M059J (cell line): ENCODE measurements at places on chromosomes 6 and 20.
A peak's percentile ranks its signal among the peaks of the same experiment; 100 is the strongest.

GRCh38 chr20:16661756-16662155, 68.1 kb upstream of the SNRPB2 start:
- no peak for DNase-seq

GRCh38 chr6:163191704-163192537, 222.6 kb upstream of the QKI start:
- no peak for DNase-seq

GRCh38 chr6:77177470-77177869, 285.8 kb downstream of the HTR1B start:
- DNase-seq = no peak

- peak; percentile 52 for DNase-seq
Measured at GRCh38 chr6:26105109-26105730, 18.0 kb downstream of the HFE start.

DNA sequence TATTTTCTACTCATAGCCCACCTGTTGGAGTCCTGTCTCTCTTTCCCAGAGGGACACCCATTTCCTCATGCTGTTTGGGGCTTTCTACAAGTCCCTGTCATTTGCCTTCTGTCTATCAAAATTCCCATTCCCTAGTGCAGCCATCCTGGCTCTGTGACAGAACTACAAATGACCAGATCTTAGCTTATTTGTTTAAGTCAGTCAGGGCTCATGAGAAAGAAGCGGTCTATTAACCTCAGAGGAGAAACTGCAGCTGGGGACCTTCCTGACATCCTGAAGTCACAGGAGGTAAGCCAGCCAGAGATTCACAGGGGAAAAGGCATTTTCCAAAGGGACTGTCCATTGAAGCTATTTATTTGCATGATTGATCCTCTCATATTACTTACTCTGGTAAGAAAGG, 1.7 kb upstream of the COL9A1 start:
- DNase-seq = no peak
